ENCODE measurements at places on chromosomes 5 and 9.
A peak's percentile ranks its signal among the peaks of the same experiment; 100 is the strongest.

- DNase-seq = peak; percentile 68
These were observed 352.6 kb upstream of the PANK3 start for GRCh38 chr5:168931638-168932345.

GRCh38 chr9:133423216-133423615 lies 1.0 kb downstream of the ADAMTS13 start:
- DNase-seq = no peak

- DNase-seq = no peak
These were observed 436.7 kb downstream of the CTNND2 start for GRCh38 chr5:11467588-11467987.

GRCh38 chr5:43037636-43038495 lies 2.3 kb downstream of the ANXA2R start:
- no peak for DNase-seq

GRCh38 chr5:64680289-64680688 lies 10.0 kb upstream of the SHISAL2B start:
- no peak for DNase-seq

GRCh38 chr5:57315941-57316340 lies 142.1 kb downstream of the GPBP1 start:
- DNase-seq = no peak

DNA sequence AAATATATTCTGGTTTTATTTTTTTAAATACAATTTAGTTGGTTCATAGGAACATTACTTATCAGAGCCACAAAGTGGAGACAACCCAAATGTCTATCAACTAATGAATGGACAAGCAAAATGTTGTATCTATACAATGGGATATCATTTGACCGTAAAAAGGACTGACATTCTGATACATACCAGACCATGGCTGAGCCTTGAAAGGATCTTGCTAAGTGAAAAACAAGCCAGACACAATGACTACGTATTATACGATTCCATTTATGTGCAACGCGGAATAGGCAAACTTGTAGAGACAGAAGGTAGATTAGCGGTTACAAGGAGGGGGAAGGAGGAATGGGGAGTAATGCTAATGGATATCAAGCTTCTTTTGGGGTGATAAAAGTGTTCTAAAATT lies 621.6 kb downstream of the BNC2 start:
- DNase-seq = no peak

DNA sequence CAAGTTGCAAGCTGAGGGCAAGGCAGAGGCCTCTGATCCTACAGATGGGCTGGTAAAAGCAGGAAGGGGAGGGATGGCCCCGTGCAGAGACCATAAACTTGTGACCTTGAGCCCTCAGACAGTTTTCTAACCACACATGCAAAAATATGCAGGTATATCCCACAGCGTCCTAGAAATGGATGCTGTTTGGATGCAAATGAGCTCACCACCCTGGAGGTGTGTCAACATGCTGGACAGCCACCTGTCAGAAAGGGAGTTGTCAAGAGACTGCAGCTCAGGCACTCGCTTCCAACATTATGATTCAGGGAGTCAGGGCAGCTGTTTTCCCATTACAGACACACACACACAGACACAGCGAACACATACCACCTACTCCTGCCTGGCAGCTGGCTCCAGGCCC lies 97.3 kb upstream of the PANK3 start:
- no peak for DNase-seq

DNA sequence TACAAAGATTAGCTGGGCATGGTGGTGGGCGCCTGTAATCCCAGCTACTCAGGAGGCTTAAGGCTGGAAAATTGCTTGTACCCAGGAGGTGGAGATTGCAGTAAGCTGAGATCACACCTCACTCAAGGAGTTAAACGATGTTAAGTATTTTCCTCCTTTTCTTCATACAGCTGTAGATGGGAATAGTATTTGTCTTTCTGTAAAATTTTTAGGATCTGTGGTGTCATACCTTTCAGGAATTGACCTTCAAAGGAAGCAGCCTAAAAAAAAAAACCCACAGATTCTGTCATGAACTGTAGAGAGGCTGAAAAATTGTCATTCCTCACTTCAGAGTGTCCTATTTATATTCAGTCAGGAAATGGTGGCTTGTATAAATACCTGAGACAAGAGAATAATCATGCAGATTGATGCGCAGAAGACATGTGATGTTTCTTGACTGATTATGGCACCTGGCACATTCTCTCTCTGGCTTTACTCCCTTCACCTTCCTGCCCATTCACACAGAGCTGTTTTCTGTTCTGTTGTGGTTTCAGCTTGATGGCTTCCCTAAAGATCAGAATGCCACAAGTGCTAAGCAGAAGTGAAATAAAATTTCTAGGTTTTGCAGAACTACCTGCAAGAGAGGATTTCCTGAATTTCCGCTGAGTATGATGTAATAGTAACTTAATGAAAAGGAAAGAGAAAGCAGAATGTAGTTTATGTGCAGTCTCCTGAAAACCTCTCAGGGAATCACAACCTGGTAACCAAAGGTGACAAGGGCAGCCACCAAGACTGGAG lies 3.8 kb downstream of the IFNA1 start:
- DNase-seq = no peak

DNA sequence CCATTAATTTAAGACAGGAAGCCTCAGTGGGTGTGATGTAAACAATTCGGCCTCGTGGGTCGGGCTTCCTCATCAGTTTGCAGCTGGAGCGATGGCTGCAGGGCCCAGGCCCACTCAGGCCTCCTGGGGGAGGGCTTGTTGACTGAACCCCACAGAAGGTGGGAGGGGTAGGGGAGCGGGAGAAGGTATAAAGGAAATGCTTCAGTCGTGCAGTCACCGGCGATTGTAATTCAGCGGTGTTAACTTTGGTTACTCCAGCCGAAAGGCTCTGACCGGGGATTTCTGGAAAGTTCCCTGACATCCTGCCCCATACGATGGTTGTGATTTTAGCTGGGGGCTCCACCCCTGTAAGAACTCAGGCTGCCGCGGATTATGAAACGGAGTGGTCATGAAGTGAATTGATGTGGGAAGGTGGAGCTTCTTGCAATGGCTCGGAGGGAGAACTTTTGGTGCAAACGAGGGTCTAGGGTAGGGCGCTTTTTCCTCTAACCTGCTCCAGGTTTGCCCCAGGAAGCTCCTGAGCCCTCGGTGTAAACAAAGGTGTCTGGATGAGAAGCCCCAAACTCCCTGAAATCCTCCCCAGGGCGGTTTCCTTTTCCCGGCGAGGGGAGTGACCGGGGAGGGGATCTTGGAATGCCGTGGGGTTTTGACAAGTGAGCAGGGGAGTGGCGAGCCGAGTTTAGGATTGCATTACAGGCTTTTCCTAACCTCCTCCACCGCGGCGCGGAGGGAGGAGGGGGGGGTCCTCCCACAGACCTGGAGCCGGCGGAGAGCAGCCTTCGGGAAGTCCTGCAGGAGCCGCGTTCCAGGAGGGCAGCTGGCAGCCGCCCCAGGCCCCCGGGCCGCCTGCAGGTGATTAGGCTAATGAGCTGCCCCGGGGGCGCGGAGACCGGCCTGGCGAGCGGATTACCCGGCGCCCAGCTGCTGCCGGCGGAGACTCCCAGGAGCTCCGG lies 215.5 kb downstream of the PDZD2 start:
- peak; percentile 13 for DNase-seq

- DNase-seq = no peak
These were observed 526.5 kb downstream of the KIF4B start for GRCh38 chr5:155540000-155540595.

- no peak for DNase-seq
These were observed 197.1 kb downstream of the ZNF462 start for GRCh38 chr9:107060062-107060461.

DNA sequence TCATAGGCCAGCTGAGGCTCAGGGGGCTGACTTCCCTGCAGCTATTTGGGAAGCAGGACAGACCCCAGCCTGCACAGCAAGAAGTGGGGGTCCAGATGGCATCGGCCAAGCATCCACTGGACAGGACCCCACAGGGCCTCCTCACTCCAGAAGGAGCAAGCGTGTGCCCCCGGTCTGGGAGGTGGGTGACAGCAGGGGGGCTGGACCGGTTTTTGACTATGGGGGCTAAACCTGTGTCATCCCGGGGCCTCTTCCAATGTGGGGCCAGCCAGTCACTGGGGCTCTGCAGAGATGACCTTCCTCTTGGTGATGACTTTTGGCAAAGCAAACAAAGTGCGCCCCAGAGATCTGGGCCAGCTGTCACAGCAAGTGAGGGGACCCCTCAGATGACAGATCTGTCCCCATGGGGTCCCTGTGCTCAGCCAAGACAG lies 163.9 kb downstream of the OLFM1 start:
- DNase-seq = no peak

GRCh38 chr5:159459132-159459627 lies 128.9 kb upstream of the IL12B start:
- no peak for DNase-seq

GRCh38 chr9:61665829-61666228 lies 476.0 kb downstream of the SPATA31A7 start:
- DNase-seq = no peak

DNA sequence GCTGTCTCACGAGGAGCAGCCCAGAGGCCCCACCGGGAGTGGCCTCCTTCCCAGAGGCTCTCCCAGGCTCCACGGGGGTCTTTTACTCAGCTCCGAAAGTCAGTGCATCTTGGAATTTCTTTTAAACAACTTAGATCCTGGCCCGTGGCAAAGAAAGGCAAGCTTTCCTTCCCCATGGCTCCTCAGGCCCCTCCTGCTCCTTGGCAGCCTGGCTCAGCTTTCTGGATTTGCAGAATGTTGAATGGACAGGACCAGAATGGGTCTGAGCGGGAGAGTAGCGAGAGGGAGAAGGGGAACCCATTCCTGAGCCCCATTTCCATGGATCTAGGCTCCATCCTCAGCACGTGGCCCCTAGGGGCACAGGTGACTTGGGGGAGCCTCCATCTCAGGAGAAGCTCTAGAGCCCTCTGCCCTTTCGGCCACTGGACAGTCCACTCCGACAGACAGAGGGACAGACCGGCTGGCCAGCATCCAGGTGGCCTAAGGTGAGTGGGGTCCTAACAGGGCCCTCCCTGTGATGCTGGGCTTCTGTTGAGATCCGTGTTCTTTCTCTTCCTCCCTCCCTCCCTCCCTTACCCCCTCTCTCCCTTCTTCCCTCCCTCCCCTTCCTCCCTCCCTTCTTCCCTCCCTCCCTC lies 173.9 kb upstream of the PPP1R26 start:
- DNase-seq = no peak

DNA sequence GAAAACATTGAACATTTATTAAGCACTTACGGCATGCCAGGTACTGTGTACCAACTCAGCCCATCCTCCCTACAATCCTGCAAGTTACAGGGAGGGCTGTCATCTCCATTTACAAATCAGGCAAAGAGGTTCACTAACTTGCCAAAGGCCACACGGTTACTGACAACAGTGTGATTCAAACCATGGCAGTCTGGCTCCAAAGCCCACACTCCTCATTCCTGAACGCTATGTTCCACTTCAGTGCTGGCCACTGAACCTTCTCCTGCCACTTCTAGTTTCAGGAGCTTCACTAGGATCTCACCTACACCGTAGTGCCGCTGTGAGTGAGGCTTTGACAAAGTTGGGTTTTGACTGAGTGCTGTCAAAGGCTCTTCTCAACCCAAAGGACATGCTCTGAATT lies 7.2 kb upstream of the LIFR start:
- DNase-seq = no peak

DNA sequence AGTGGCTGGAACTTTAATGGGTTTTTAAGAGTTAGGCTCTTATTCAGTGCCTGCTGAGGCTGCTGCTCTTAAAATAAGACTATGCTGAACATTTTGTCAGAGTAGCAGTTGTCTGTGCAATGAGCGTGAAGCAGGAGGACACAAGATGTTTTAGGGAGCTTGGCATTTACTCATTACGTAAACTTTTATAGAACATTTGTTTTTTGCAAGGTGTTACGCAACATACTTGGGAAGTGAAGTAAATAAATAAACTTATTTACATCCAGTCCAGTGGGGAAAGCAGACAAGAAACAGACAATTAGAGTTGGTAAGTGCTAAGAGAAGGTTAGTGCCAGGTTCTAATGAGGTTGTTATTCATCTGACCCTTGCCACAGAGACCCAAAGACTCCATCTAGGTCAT lies 226.0 kb downstream of the HINT1 start:
- no peak for DNase-seq

DNA sequence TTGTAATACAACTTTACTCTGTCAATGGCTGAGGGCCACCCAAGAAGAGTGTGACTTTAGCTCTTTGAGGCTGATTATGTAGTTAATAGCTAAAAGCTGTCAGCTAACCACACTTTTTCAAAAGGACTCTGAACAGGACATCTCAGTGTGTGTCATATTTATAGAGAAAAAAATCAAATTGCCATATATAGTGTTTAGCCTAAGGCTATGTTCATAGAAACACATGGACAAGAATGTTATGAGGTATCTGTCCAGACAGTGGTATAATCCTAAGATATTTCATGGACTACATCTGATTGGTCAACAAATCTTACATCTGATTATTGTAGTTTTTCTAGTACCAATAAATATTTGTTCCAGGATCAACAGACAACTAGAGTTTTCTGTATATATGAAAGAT lies 42.1 kb upstream of the CDH18 start:
- no peak for DNase-seq

- no peak for DNase-seq
These were observed 1751.3 kb upstream of the WWC1 start for GRCh38 chr5:166540156-166540555.

DNA sequence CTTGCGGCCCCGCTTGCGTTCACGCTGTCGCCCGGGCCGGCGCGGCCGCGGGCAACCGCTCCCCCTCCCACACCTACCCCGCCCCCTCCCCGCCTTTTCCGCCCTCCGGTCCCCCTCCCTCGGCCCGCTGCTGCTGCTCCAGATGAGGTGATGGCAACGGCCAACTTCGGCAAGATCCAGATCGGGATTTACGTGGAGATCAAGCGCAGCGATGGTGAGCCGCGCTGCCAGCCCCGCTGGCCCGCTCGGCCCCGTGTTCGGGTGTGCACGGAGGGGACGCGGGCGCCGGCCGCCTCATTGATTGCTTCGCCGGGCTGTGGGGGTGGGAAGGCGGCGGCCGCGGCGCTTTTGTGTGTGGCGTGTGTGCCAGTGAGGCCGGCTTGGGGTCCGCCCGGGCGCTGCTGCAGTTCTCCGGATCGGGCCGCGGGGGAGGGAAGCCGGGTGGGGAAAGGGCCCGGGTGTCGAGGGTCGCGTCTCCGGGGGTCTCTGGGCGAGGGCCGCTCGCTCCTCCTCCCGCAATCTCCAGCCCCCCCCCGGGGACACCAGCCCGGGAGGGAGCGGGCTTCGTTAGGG lies 403 bp downstream of the KIF2A start:
- no peak for DNase-seq

DNA sequence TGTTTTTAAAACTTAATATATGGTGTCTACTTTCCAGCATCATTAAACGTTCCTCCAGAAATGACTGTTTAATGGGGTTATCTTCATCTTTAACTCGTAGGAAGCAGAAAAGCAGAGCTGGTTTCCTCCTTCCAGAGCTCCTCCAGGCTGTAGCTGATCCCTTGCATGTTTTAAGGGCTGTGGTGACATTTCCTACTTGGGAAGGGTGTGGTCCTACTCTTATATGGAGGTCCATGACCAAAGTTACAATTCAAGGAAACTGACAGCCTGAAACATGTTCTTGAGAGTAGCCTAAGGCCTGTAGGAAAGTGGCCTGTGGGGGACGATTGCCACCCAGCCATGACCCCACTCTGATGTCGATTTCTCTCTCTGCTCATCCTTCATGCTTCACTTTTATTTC lies 297.1 kb downstream of the GADD45G start:
- DNase-seq = no peak

- no peak for DNase-seq
These were observed 33.4 kb downstream of the WDR70 start for GRCh38 chr5:37412515-37412914.

Measured in fibroblast of skin of left quadriceps (primary cell).